ENCODE measurements at places on chromosomes 12 and 14.

DNA sequence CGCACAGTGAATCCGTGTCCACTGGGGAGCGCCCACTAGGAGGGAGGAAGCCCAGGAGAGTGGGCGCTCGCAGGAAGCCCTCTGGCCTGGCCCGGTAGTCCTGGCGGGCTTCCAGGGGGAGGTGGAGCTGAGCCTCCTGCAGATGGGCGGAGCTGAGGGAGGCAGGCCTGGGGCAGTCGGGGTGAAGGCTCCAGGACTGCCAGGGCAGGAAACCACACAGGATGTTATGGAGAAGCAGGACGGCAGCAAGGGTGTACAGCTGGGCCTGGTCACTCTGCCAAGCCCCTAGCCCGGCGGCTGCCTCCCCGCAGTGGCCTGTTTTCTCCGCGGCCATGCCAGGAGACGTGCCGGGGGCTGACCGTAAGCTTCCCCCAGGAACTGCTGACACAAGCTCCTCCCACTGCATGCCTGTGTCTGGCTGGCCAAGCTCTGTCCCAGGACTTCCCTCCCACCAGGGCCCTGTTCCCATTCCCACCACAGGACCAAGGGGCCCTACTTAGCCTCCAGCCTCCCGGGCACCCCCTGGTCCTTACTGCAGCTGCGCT lies 143.4 kb upstream of the C14orf180 start:
- no peak for DNase-seq

DNA sequence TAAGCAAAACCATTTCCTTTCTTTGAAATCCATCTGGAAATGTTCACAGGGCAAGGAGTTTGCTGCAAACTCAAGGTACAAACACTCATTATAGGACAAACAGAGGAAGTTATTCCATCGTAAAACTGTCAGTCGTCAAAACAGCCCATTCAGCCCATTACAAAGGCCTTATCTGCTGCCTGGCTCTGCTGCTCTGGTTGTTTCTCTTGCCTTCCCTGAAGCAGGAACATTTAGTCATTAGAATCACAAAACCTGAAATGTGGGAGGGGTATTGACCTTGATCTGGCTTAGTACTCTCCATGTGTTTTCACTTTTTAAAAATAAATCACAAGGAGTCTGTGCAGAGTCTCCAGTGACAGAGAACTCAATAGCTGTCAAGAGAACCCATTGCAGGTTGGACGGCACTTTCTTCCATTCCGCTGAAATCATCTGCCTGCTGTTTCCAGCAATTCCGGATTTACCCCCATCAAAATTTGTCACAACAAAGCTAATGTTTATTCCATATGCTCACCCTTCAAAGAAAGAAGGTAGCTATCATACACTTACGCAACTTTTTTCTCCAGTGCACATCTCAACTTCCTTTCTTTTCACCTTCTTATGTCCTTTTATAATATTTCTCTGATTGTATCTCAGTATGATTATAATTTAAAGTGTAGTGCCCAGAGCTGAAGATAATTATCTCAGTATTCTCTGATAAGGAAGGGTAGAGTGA lies 24.6 kb upstream of the ITPR2 start:
- no peak for DNase-seq

GRCh38 chr12:81203671-81204204 lies 125.9 kb downstream of the ACSS3 start:
- no peak for DNase-seq

GRCh38 chr14:50984036-50984710 lies 39.9 kb upstream of the PYGL start:
- DNase-seq = no peak

DNA sequence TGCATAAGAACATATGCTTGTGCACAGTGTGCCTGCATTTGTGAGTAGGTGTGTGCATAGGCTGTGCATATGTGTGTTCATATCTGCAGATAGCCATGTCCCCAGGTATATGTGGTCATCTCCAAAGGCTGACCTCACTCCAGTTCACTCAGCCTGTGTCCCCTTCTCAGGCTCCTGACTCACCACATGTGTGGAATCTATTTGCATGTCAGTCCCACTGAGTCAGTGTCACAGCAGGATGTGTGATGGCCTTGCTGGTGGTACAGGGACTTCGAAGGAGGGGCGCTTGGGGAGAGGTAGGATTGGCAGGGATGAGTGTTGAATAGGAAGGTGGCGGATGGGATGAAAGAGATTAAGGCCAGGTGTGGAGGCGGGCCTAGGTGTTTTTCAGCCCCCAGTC lies 35.5 kb downstream of the KRT80 start:
- DNase-seq = no peak

- no peak for DNase-seq
Observed at GRCh38 chr14:78805570-78805969, 635.4 kb downstream of the NRXN3 start.

DNA sequence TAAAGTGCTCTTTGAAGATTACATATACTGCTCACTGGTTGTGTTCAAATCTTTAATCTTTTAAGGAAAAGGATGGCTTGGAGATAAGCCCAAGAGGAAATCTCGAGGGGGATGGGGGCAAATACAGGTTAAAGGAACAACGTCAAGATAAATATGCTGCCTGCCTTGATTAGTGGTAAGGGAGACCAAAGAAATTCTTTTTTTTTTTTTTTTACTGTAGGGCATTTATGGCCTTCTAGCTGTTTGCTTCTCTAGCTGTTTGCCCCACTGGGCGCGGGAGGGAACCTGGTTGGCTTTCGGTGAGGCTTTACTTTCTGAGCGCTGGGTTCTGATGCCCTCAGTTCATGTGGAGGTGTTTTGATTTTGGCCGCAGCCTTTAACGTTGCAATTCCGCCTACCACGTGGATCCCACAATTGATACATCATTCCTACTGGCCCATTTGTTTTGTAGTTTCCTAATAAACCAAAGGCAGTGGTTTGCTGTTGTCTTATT lies 5.7 kb downstream of the CCND2 start:
- DNase-seq = no peak

DNA sequence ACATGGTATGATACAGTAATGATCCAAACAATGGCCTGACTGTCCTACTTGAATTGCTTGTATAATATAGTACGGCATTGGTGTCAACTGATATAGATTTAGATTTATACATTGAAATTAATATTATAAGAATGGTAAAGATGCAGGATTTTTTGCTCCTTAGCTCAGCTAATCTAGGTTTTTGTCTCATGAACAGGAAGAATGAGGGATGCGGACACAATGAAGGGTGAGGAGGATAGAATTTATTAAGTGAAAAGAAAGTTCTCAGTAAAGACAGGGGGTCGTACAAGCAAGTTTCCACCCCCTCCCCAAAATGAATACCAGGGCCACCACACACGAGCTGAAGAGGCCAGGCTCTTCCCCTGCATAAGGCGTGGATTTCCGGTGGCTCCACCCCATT lies 96.1 kb downstream of the KCNA5 start:
- no peak for DNase-seq

DNA sequence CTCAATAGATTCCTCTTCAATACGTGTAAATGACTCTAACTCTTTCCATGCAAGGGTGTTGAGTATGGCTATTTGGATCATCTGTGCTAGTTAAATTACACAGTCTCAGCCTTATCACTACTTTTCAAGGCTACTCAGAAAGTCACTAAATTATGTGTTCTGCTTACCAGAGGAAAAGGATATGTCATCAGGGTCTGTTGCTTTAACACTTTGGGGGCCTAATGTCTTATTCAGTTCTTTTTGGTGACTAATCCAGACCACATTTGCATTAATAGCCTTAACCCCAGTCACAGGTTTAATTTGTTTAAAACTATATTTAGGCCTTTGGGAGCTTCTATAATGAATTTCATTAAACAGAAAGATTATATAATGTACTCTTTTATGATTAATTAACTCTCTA lies 649.3 kb downstream of the RPS29 start:
- no peak for DNase-seq

GRCh38 chr14:106200541-106201315 lies 674.3 kb downstream of the TMEM121 start:
- no peak for DNase-seq

- DNase-seq = no peak
Observed at GRCh38 chr12:85580562-85581168, 255.5 kb downstream of the RASSF9 start.

DNA sequence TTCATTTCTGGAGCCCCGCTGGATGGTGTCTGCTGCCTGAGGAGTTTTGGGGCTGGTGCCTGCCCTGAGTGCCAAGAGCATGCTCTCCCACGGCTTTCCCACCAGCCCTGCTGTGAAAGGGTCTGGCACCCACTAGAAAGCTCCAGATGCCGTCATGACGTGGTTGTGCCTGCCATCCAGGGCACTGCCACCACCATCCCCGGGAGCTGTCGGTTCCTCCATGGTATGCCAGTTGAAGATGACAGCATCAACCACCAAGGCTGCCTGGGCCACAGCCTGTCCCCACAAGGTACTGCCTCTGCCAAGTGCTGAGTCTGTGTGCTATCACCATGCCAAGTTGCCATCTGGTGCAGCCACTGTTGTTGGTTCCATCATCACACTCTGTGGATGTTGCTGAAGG lies 85.9 kb downstream of the TTC8 start:
- no peak for DNase-seq

- no peak for DNase-seq
Observed at GRCh38 chr14:38074754-38075153, 132.9 kb upstream of the SSTR1 start.
